ENCODE measurements at places on chromosomes 16 and 17.

- no peak for DNase-seq
Observed at GRCh38 chr17:40777459-40777858, 4.9 kb downstream of the KRT27 start.

GRCh38 chr17:56982312-56982711, 4.4 kb downstream of the SCPEP1 start:
- DNase-seq: no peak

DNA sequence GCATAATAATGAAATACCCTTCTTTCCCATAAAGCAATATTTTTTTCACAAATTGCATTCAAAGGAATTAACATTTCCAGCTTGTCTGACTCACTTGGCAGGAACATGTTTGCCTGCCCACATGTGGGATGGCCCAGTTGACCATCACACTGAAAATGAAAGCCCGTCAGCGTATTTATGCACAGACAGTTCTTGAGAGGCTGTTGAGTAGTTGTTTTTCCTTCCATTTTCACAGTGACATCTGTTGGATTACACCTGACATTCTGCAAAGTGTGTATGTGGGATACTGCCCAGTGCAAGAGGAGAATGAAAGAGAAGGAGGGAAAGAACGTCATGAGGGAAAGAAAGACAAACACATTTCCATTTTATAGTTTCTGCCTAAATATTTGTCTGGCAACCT, 29.7 kb downstream of the HS3ST4 start:
- no peak for DNase-seq

DNA sequence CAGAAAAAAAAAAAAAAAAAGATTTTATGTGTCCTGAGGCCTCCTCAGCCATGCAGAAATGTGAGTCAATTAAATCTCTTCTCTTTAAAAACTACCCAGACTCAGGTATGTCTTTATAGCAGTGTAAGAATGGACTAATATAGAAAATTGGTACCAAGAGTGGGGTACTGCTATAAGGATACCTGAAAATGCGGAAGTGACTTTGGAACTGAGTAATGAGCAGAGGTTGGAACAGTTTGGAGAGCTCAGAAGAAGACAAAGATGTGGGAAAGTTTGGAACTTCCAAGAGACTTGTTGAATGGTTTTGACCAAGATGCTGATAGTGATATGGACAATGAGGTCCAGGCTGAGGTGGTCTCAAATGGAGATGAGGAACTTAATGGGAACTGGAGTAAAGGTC, 17.3 kb upstream of the CNEP1R1 start:
- no peak for DNase-seq

DNA sequence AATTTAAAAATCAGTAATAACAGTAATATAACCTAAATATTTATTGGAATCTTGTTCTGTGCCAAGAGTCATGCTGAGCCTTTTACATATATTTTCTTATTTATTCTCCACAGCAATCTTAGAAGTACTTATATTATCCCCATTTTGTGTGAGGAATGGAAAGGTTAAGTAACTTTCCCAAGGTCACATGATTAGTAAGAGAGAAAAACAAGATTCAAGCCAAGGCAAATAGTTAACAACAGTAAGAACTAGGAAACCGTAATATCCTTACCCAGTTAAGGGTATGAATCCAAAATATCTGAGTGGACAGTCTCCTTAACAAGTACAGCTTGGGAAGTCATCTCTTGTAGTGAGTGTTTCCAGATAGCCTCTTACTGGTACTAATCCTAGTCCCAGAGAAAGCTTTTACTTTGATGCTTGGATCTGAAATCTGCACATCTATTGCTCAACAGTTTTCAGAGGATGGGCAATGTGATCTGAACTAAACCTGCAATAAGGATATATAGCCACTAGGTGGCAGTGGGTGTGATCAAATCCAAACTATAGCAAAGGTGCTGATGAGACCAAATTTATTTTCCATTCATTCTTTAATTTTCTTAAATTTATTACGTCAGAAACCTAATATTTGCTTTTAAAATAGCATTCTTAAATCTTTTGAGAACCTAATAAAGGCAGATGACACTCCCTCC, 23.3 kb downstream of the SHISA6 start:
- DNase-seq: no peak

DNA sequence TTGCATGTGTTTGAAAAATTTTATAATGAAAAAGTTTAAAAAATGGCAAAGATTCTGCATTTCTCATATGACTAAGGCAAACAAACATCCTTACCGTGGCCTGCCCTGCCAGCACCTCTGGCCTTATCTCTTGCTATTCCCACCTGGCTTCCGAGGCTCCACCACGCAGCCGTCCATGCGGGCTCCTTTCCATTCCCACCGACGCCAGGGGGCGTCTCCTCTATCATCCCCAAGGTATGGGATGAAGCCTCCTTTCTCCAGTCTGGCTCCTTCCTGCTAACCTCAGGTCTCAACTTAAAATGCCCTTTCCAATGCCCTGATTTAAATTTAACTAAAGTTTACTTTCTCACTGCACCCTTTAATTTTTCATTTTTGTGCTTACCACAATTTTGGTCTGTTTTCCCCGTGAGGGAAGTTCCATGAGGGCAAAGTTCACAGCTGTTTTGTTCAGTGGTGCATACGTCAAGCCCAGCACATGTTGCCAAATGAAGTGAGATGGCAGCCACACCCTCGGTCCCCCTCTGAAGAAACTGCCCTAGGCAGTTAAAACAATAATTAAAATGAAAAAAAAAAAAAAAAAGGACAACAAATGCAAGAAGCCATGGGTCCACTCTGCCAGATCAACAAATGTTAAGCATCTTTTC, 13.3 kb upstream of the SDK2 start:
- no peak for DNase-seq

DNA sequence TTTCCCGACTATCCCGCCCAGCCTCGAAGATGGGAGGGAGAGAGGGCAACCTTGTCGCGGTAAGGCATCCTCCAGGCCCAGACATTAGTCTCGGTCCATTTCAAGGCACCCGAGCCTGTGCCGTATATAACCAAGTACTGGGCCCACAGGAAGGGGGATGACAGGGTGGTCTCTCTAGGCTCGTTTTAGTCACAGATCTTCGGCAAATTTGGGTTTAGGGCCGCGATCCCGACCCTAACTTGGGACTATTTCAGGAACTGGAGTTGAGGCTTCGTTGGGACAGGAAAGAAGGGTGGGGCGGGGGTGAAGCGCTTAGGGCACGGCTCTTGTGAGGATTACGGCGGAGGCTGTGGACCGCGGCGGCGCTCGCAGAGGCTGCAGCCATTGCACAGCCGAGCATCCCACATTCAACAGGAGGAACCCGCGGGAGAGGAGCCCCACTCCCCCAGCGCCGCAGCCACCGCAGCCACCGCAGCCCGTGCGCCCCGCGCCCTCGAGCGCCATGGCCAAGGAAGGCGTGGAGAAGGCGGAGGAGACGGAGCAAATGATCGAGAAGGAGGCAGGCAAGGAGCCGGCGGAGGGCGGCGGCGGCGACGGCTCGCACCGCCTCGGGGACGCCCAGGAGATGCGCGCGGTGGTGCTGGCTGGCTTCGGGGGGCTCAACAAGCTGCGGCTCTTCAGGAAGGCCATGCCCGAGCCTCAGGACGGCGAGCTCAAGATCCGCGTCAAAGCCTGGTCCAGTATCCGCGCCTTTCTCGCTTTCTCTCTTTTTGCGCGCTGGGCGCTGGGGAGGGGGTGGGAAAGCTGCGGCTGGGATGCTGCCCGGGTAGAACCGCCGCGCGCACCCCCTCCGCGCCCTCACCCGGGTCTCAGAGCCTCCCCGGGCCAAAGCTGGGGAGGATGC, at the start of gene VAT1L:
Gene VAT1L, plus strand, starts transcription at position 384 of the 904 bp plus-strand sequence. Its CDS starts 119 bp downstream, at position 503.
- no peak for DNase-seq

DNA sequence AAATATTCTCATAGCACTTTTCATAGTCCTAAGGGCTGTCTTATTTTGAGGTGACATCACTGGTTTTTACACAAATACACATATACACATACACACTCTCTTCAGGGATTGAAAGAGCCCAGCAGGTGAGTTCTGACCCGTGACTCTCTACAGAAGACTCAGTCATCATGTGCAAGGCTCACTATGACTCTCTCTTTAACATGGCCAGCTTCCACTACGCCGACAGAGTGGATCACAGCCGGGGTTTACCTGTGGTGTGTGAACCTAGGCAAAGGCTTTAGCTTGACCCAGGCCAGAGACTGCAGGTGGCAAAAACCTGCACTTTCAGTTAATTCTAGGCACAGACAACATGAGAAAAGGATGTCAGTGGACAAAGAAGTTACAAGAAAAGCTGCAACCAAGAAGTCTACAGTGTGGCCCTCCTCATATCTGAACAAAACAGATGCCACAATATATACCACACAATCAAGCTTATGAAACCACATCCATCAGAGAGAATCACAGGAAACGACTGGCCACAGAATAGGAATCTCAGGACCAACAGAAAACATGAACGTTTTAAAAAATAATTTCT, 56.5 kb downstream of the CYTH1 start:
- DNase-seq: no peak

GRCh38 chr17:67606896-67607604, 110.7 kb upstream of the NOL11 start:
- DNase-seq: no peak

GRCh38 chr16:82432261-82432660, 194.5 kb upstream of the CDH13 start:
- DNase-seq: no peak

DNA sequence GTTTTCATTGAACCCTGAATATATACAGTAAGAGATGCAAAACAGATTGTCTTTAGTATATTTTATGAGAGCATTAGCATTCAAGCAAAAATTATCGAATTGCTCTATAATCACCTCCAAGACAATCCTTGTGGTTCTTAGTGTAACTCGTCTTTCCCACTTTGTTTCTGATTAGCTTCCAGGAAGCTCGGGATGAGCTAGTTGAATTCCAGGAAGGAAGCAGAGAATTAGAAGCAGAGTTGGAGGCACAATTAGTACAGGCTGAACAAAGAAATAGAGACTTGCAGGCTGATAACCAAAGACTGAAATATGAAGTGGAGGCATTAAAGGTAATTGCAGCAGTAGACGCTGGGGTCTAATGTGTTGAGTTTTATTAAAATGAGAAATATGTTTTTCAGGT, 9.9 kb downstream of the NDEL1 start:
- DNase-seq: no peak

GRCh38 chr16:14057878-14058382, 13.2 kb upstream of the MRTFB start:
- no peak for DNase-seq

- DNase-seq: no peak
Observed at GRCh38 chr16:60605176-60605575, 1431.1 kb downstream of the CDH8 start.

- DNase-seq: no peak
Observed at GRCh38 chr17:64622931-64623654, 39.0 kb downstream of the SMURF2 start.

DNA sequence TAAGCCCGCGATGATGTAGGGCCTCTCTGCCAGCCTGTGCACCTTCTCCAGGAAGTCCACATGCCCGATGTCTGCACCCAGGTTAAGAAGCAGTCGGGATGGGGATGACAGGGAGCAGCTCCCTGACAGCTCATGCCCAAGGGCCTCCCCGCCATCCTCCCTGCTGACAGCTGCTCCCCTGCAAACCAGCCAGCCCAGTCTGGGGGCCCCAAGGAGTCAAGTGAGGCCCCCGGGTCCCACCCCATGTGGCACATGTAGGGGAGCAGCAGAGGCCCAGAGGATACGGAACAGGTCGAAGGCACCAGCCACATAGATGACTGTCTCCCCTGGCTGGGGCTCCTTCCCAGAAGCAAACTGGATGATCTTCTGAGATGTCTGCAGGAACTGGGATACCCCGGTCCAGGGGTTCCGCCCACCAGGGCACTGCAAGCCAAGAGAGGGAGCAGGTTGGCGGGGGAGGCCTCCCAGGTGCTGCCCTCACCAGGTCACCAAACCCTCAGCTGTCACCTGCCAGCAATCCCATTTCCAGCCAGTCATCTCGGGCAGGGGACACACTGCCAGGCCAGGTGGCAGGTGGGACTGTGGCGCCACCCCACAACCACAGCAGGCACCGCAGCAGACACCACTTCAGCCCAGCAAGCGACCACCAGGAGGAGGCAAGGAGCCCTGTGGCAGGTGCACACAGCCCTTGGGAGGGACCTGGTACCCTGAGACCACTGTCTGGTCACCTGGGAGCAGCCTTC, 4.6 kb downstream of the PCYT2 start:
- no peak for DNase-seq

DNA sequence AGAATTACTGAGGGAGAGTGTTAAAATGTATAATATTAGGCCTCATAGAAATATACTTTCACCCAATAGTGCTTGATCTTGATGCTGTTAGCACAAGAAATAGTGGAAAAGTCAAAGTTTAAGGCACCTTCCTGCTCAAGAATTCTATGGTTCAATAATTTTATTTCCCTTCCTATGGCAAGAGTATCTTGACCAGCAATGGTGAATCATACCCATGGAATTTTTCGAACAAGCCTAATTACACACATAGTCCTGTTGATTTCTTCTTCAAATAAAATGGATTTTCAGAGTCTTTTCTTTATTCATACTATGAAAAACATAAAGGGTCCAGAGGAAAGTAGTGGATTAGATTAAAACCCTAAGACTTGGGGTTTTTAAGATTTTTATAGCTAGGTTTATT, 810.6 kb downstream of the CDH11 start:
- no peak for DNase-seq

- no peak for DNase-seq
Observed at GRCh38 chr17:57502022-57502421, 243.1 kb downstream of the CCDC182 start.

DNA sequence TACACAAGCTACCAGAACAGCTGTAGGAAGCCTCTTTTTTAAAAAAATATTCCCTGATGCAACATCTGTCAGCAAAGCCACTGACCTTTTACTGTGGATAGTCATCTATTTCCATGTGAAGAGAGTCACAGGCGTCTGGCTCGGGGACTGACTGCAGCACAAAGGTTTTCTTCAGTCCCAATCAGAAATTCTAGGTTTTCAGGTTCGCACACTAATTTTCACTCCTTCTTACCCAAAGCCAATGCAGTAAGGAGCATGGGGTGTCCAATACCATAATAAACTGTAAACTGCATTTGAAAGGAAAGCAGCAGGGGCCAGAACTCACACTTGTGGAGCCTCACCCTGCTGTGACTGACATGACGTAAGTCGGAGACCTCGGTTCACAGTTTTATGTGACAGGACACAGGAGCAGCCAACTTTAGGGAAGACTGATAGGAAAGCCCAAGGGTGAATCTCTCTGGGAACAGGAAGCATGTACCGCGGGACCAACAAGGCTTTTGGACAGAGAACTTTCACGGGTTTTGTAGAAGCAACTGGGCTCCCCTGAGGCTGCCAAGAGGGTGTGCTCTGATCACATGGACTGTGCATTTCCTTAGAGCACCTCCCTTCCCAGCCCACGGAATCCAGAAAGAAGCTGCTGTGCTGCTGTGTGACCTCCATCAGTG, 9.1 kb upstream of the TMEM100 start:
- no peak for DNase-seq

DNA sequence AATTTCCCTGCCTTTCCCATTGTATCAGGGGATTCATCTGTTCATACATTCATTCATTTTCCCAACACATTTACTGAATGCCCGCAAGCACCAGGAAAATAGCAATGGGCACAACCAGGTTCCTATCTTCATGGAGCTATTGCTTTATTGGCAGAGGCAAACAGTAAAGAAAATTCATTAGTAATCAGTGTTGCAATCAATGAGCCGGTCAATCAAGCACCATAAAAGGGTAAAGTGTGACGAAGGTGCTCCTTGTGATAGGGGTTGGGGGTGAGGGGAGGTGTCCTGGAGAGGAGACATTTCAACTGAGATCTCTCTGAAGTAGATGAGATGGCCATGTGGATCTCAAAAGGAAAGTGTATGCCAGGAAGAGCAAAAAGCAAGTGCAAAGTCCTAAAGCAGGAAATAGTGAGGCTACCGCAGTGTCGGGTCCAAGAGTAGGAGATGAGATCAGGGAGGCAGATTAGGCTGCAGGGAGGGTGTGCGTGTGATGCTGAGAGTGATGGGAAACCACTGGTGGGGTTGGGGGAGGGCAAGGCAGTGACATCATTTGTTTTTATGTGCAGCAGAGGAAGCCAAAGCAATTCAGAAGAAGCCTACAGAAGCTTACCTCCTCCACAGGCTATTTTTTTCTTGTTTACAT, 28.4 kb downstream of the CDH13 start:
- no peak for DNase-seq

Data from stimulated activated CD8-positive, alpha-beta memory T cell treated with anti-CD3 and anti-CD28 coated beads, Interleukin-4, amount 100 ng/mL, for 1 hour (primary cell).